ENCODE measurements at places on chromosomes 4 and X.

DNA sequence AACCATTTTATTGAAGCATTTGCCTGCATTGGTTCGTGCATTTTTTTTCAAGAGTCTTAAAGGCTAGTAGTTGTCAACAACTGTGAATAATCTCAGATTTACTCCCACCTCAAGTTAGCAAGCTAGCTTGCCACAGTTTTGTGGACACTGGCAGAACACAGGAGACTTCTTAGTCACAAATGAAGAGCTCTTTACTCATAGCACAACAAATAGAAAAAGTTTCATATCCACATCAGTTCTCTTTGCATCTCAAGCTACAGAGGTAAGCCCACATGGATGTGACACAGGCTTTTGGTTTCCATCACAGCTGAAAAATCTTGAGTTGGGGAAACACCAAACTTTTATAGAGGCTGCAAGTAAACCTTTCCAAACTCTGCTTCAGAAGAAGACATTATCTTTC, 2315.7 kb upstream of the TENM3 start:
- no peak for DNase-seq

DNA sequence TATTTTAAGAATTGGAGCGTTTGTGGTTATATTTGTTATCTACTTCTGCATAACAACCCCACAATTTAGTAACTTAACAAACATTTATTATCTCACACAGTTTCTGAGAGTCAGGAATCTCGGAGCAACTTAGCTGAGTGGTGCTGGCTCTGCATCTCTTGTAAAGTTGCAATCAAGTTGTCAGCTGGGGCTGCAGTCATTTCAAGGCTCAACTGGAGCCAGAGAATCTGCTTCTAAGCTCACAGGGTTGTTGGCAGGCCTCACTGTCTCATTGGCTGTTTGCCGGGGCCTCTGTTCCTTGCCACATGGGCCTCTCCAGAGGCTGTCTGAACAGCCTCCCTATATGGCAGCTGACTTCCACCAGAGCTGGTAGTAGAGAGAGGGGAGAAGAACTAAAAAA, 281.2 kb upstream of the GNPDA2 start:
- DNase-seq, result no peak

GRCh38 chr4:182451441-182451840, 208.2 kb downstream of the TENM3 start:
- DNase-seq, result no peak

GRCh38 chr4:110475881-110476818, at the start of gene ENPEP:
ENPEP (plus strand) TSS chr4:110476155; CDS start chr4:110476415, 260 bp downstream.
- no peak for DNase-seq

DNA sequence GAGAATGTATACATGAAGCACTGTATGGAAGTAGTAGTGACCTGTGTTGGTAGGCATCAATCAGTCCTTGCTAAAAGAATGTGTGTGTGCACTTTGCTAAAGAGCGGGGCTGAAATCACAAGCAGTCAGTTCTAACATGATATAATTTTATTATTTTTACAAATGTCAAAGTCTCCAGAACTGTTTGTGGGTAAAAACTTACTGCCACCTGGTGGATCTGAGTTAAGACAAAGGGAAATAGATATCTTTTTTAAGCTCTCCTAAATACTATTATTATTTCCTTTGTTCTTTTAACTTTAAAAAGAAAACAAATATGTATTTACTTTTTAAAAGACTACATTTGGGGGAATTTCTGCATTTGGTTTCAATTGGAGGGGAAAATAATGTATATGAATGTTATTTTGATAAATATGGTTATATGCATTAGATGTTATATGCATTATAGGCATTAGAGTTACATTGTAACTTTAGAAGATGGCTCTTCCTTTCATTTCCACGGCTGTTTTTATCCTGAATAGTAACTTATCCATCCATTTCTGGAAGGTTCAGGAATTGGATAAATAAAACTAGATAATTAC, 7.8 kb upstream of the CLOCK start:
- no peak for DNase-seq

DNA sequence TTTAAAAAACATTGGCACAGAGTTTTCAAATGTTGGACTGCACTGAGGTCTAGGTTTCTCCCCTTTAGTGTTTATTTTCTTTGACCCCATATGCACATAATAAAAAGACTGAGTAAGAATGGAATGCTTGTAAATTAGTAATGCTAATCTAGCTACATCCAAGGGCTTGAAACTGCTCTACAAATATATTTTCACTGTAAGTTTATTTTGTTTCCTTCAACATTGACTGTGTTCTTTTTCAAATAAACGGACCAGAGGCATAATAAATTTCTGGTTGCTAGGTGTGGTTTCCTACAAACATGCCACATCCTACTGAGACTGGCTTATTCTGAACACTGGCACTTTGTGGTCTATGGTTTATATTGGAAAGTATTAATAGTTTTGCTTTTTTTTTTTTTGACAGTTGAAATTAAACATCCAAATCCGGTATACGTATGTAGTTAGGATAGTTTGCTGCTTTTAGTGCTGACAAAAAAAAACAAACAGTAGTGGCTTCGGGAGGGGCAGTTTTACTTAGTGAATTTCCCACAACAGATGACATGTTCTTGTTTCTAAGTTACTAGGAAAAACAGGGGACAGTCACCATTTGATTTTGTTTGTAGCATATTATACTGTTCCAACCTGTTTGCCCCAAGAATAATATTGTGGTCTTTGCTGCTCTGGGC, 13.2 kb downstream of the CA5B start:
- no peak for DNase-seq

- DNase-seq, result no peak
These were observed 331.0 kb upstream of the PCDH10 start for GRCh38 chr4:132818091-132818490.

DNA sequence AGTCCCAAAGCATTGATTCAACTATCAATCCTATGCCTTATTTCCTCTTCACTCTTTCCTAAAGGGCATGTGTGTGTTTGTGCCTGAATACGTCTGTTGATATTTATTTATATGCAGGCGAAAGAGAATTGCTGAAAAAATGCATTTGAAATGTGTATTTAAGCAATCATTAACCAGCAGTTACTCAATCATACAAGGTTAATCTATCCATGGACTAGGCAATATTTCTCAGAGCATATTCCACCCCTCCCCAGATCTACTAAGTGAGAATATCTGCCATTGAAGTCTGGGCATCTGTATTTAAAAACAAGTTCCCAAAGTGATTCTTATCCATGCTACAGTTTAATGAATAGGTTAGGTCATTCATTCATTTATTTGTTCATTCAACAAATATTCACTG, 113.6 kb downstream of the RASGEF1B start:
- DNase-seq, result no peak

- no peak for DNase-seq
These were observed 69.3 kb upstream of the LDB2 start for GRCh38 chr4:16967722-16968121.

- DNase-seq, result no peak
These were observed 35.7 kb upstream of the CDS1 start for GRCh38 chr4:84547211-84547610.

GRCh38 chr4:140719686-140720085, 36.5 kb downstream of the TBC1D9 start:
- no peak for DNase-seq

DNA sequence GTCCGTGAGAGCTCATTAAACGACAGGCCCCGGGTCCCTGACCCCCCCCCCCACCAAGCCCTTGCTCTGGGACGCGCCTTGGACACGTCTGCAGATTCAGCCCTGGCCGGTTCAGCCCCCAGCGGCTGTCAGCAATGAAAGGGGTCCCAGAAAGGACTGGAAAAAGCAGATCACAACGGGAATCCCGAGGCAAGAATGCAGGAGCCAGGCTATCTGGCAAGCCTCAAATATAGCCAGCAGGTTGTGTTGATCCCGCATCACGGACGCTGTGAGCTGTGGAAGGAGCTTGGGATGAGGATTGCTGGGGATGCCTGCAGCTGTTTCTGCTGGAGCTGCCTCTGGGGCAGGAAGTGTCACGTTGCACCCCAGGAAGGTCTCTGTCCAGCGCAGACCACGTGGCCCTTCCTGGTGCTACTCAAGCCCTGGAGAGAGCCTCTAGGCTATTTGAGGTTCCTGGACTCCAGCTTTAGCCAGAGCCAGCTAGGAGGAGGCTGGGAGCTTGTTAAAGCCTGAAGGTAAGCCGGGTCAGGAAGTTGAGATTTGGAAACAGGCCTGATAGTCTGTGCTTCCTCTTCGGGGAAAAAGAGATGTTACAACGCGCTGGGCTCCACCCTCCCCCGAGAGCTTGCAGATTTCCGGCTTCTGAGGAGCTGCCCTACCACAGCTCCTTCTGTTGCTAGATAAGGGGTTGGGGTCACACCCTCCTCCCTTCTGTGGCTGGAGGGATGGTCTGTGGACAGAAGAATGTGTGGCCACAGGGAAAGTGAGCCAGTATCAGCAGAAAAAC, 19.3 kb upstream of the CSF2RA start:
- DNase-seq, result peak; percentile 52

GRCh38 chr4:14293582-14293981, 666.1 kb upstream of the BOD1L1 start:
- DNase-seq, result no peak

GRCh38 chrX:42017971-42018370, 94.6 kb upstream of the CASK start:
- no peak for DNase-seq

- no peak for DNase-seq
These were observed 12.0 kb downstream of the ADAMTS3 start for GRCh38 chr4:72557021-72557420.

DNA sequence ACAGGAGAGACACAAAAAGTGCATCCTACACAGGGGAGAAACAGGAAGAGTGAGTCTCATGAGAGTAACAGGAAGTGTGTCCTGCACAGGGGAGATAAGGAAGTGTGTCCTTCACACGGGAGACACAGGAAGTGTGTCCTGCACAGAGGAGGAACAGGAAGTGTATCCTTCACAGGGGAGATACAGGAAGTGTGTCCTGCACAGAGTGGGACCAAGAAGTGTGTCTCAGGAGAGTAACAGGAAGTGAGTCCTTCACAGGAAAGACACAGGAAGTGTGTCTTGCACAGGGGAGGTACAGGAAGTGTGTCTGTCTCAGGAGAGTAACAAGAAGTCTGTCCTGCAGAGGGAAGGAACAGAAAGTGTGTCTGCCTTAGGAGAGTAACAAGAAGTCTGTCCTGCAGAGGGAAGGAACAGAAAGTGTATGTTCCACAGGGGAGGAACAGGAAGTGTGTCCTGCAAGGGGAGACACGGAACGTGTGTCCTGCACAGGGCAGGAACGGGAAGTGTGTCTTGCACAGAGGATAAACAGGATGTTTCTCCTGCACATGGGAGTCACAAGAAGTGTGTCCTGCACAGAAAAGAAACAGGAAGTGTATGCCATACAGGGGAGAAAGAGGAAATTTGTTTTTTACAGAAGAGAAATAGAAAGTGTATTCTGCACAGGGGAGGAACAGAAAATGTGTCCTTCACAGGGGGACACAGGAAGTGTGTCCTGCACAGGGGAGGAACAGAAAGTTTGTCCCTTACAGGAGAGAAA, 102.0 kb downstream of the ARSF start:
- DNase-seq, result no peak

GRCh38 chrX:153055871-153056749, at the start of gene PNMA3:
PNMA3 (plus strand) TSS chrX:153056470; CDS start chrX:153057056, 586 bp downstream.
- DNase-seq, result no peak

DNA sequence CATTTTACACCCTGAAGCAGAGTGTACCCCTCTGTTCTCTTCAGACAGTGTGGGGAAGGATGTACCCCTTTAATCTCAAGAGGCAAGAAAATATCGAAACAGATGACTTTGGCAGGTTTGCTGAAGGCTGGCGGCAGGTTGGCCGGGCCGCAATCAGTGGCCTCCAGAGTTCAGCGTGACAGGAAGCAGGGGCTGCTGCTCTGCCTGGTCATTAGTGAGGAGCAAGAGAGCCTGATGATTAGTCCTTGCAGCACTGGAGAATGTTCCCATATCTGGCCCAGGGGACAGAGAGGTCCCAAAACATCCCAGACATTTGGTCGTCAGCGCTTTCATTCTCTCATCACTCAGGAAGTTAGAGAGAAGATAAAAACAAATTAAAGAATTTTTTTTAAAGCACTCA, 352.8 kb downstream of the SPRY1 start:
- DNase-seq, result no peak

GRCh38 chr4:180530787-180531186, 1712.4 kb upstream of the TENM3 start:
- DNase-seq, result no peak

GRCh38 chrX:120318411-120318810, 7.2 kb upstream of the TMEM255A start:
- no peak for DNase-seq

DNA sequence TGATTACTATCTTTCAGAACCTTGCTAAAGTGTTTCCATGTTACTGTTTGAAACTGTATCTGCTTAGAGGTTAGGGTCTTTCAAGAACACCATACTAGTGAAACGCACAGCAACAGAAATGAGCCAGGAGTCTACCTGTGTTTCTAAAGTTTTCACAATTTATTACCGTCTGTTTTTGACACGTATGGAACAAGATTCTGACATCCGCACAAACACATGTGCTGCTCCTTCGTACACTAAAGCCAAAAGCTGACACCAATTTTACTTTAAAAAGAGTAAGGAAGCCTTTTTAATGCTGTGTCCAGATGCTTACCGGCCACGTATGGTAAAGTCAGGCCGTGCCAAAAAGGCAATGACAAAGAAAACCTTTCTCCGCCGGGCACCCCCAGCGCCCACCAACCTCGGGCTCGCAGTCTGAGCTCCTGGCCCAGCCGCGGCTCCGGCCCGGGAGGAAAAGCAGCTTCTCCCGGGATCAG, 532 bp downstream of the RPS4X start:
- DNase-seq, result no peak

DNA sequence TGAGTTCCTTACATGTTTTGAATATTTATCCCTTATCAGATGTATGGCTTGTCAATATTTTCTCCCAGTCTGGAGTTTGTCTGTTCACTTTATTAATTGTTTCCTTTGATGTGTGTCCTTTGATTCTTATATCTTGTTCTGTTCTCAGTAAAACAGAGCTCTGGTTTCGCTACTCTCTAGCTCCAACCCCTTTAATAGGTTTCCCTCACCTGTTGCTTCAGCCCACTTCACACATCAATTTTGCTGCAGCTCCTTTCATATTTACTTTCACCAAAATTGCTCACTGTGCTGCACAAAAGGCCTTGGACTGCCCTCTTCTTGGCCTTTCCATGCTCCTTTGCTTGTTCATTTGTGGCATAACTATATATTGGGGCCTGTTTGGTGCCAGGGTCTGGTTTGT, 85.1 kb downstream of the CFAP299 start:
- DNase-seq, result no peak

DNA sequence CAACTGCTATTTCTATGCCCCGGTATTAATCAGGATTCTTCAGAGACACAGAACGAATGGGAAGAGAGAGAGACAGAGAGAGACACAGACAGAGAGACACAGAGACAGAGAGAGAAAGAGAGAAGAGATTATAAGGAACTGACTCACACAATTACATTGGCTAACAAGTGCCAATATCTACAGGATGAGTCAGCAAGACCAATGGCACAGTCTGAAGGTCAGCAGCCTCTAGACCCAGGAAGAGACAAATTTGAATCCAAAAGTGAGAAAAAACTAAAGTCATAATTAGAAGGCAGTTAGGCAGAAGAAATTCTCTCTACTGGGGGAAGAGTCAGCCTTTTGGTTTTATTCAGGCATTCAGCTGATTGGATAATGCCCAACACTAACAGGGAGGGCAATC, 187.3 kb downstream of the MAB21L2 start:
- DNase-seq, result no peak
